ENCODE measurements at places on chromosomes 2 and 18.

DNA sequence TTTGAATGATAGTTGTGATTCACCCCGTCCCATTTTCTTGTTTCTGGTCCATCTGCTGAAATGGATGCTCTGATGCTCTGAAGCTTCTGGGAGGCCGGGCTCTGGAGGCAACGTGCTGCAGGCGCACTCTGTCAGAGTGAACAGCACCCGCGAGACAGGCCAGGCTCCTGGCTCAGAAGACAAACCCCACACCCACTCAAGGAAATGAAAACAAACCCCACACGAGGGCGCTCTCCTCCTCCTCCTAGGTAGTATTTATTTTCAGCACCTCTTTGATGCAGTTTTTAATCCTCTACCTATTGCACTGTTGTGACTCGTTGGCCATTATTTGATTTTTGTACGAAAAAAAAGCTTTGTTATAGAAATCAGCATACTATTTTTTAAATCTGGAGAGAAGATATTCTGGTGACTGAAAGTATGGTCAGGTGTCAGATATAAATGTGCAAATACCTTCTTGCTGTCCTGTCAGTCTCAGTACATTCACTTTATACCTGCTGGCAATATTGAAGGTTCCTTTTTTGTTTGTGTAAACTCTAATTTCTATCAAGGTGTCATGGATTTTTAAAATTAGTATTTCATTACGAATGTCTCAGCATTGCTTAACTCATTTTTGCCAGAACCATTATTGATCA, 10.3 kb upstream of the CHST10 start:
- no peak for DNase-seq

- no peak for DNase-seq
These were observed 290.1 kb upstream of the SIX2 start for GRCh38 chr2:45299361-45299760.

- no peak for DNase-seq
These were observed 397.2 kb upstream of the CDH2 start for GRCh38 chr18:28574175-28574574.

GRCh38 chr2:70145851-70146739, 44.7 kb downstream of the C2orf42 start:
- DNase-seq, result no peak

- DNase-seq, result no peak
These were observed 24.8 kb downstream of the NCOA1 start for GRCh38 chr2:24515831-24516230.

- no peak for DNase-seq
These were observed 29.6 kb downstream of the M1AP start for GRCh38 chr2:74618410-74619083.

GRCh38 chr2:234478121-234478858, 18.6 kb downstream of the ARL4C start:
- DNase-seq, result no peak

GRCh38 chr2:195304310-195304709, 352.7 kb upstream of the SLC39A10 start:
- no peak for DNase-seq

GRCh38 chr2:212536817-212537725, 1.5 kb downstream of the ERBB4 start:
- DNase-seq, result no peak

GRCh38 chr2:182854375-182855105, 11.9 kb downstream of the FRZB start:
- DNase-seq, result no peak

- no peak for DNase-seq
These were observed 151.8 kb downstream of the MBP start for GRCh38 chr18:76980663-76981395.

DNA sequence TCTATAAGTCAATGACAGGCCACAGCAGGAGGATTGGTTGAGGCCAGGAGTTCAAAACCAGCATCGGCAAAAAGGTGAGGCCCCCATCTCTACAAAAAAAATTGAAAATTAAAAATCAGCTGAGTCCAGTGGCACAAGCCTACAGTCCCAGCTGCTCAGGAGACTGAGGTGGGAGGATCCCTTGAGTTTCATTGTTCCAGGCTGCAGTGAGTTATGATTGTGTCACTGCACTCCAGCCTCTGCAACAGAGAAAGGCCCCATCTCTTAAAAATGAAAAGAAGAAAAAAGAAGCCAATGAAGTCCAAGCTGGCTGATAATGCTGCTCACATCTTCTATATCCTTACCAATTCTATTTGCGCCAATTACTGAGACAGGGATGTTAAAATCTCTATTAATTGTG, 39.1 kb downstream of the MRPS5 start:
- no peak for DNase-seq

GRCh38 chr2:148603562-148603920, 41.0 kb upstream of the EPC2 start:
- no peak for DNase-seq

GRCh38 chr2:162710287-162710890, 128.2 kb downstream of the KCNH7 start:
- no peak for DNase-seq

DNA sequence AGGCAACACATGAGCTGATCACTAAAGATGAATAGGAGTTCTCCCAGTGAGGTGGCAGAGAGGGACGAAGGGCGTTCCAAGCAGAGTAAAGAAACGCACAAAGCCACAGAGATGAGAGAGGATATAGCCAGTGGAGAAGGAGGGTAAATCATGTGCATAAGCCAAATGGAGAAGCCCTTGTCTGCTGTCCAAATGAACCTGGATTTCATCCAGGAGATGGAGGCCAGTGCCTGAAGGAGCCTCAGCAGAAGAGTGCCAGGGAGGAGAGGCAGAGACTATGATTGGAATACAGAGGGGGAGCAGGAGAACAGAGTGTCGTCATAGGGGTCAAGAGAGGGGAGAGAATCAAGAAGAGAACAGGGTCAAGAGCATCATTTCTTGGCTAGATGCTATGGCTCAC, 48.9 kb upstream of the STPG4 start:
- DNase-seq, result no peak

GRCh38 chr2:10785260-10785659, 27.3 kb downstream of the PDIA6 start:
- no peak for DNase-seq

- no peak for DNase-seq
These were observed 381.3 kb downstream of the SOX11 start for GRCh38 chr2:6073191-6074088.

DNA sequence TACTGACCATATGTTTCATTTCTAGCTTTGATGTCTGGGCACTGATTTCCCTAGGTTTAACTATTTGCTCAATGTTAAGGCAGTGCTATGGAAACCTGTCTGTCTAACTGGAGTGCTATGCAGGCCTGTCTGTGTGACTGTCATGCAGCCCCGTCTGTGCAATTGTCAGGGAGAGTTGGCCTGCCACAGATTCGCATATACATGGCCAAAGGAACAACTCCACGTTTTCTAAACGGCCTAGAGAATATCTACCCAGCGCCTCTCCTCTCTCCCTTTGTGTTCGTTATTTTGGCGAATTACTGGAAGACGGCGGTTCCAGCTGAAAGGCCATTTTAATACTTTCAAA, 59.6 kb upstream of the PSME4 start:
- no peak for DNase-seq

- no peak for DNase-seq
These were observed 117.4 kb upstream of the ITGB6 start for GRCh38 chr2:160317181-160318099.

- no peak for DNase-seq
These were observed 153.5 kb downstream of the PXDN start for GRCh38 chr2:1590596-1591460.

DNA sequence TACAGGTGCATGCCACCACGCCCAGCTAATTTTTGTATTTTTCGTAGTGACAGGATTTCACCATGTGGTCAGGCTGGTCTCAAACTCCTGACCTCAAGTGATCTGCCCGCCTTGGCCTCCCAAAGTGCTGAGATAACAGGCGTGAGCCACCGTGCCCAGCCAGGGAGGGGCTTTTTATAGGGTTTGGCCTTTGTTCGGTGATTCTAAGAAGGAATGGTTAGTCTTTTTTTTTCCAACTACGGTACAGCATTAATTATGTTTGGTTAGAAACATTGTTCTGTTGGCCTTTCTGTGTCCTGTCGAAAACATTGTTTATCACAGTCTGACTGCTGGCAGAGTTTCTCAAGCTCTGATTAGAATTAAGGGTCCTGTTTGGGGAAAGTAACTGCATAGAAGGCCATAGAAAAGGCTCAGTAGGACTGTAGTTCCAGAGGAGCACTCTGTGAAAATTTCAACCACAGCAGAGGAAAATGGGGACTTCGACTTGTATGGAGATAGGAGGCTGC, 19.3 kb upstream of the SMCHD1 start:
- no peak for DNase-seq

GRCh38 chr2:151111599-151112278, 149.9 kb downstream of the RBM43 start:
- no peak for DNase-seq

DNA sequence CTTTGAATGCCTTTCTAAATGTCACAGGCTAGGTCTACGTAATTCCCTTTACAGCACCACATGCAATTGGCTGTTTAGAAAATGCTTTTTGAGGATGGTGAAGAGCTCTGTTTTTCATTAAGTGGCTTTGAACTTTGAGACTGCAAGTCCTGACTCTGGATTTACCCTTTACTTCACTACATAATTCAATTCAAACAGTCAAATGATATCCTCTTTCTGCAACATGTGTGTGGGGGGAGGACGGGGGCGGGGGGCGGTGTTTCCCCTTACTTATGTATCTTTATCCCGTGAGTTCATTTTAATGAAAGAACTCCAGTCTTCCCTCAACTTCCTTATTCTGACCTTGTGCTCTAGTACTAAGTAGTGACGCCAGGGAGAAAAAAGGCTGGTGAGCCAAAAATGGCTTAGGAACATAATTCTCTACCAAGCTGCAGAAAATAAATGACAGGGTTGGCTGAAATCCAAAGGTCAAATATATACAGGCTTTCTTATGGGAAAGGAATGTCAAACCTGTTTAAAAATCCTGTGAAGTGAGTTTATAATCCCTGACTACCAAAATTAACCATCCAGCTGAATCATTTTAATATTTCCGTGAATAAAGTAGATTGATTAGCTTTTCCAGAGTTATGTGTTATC, 119.6 kb downstream of the SLC8A1 start:
- DNase-seq, result no peak

DNA sequence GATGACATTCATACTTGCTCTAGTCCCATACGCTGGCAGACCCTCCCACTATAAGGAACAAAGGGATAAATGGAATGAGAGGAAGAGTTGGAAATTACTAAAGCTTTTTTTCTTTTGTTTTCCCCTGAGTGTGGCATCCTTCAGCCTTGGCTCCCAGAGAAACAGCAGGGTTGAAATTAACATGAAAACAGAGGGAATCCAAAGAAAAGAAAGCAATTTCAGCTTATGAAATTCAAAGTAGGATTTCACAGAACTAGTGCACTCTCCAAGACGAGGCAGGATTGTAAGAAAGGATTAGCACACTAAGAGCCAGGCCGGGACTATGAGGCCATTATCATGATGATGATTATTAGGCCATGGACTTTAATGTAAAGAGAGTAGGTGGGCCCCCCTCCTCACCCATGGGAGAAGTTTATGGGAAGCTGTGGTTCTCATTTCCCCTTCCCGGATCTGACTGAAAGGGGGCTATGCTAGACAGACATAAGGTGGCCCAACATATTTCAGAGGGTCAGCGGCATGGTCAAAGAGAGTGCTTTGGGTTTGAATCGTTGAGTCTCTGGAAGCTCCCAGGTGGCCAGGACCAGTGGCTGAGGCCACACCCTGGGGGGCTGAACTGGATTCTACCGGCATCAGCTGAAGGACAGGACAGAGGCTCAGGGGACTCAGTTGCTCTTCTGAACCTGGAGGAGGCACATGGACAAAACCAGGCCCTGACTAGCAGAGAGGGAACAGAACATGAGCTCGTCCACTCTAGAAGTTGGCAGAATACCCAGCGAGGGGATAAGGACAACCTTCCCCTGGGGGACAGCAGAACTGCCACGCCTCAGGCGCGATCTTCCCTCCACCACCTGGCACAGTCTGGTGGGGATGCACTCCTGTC, 100.1 kb upstream of the ARL4C start:
- DNase-seq, result no peak

GRCh38 chr18:25077038-25077943, 274.7 kb downstream of the ZNF521 start:
- DNase-seq, result no peak

DNA sequence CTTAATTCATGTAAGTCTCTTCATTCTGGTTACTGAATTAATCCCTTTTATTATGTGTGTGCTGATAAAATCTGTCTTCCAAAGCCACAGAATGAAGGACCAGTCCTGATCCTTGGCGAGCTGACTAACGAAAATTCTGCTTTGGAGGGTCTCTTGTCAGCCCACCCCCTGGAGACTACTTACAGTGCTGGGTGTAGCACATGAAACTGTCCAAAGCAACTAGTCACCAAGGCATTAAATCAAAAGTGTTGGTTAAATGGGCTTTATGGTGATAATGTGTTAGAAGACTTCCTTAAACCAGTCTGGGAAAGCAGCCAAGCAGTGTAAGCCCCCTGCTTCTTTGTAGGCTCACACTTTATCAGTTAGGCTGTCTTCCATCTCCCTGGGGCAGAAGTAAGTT, 420.2 kb downstream of the SUCLG1 start:
- no peak for DNase-seq

GRCh38 chr2:232200195-232200594, 178.4 kb upstream of the ALPP start:
- DNase-seq, result no peak

- no peak for DNase-seq
These were observed 69.0 kb upstream of the DLGAP1 start for GRCh38 chr18:4524096-4524495.

GRCh38 chr2:24336811-24337210, 23.5 kb downstream of the ITSN2 start:
- no peak for DNase-seq

GRCh38 chr2:102850888-102851287, 89.1 kb downstream of the TMEM182 start:
- DNase-seq, result no peak

GRCh38 chr18:48934723-48935432, 15.9 kb downstream of the SMAD7 start:
- DNase-seq, result no peak

DNA sequence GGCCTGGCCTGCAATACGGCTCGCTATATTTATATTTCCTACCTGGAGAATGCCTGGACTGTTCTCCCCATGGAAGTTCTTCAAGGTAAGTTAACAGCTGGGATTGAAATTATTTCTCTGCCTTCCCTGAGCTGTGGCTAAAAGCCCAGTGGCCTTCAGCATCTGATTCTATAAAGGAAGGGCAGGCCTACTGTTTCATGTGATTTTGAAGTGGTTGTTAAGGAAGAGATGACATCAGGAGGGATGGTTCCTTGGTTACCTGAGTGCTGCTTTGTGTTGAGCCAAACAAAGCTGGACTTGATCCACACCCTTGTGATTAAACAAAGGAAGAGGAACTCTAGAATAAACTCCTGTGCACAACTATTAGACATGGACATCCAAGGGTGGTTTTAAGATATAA, 61.6 kb downstream of the MFSD6 start:
- DNase-seq, result no peak

DNA sequence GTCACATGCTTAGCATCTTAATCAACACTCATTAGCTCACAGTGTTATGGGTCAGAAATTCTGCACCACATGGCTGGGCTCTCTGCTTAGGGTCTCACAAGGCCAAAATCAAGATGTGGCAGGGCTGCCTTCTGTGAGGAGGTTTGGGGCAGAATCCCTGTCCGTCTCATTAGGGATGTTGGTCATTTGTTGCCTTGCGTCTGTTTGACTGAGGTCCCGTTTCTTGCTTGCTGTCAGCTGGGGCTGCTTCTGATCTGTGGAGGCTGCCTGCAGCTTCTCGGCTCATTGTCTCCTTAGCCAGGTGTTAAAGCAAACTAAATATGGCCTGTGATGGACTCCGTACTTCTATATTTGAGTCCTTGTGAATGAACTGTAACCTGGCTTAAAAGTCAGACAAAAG, 146.5 kb downstream of the NDUFA10 start:
- DNase-seq, result no peak
